ENCODE measurements at places on chromosomes 3 and 15. TPM values are rescaled to one million over a fixed set of nuclear protein-coding genes. Genes with fewer than 3 reads are reported as not detected.

DNA sequence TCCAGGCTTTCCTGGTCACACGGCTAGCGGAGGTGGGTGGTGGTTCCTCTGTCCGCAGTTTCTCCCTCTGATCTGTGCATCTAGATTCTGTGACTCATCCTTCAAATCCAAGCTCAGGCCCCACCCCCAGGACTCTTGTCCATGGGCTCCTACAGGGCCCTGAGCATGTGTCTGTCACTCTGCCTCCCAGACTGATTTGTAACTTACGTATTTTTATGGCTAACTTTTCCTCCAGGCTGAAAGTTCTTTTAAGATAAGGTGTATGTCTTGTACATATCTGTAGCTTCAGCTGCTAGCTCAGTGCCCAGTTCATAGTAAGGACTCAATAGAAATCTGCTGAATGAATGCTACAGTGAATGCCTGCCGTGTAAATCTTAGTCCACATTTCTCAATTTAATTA is 8.0 kb downstream of the ESYT3 start:
- DNase-seq, result no peak
- H3K27me3 ChIP-seq, result peaks cover 3% of the 10 kb centered on the region
- H3K4me1 ChIP-seq, result no peaks in the 10 kb centered on the region
- no peaks in the 10 kb centered on the region for H3K36me3 ChIP-seq
- H3K27ac ChIP-seq, result no peak overlapping the region

DNA sequence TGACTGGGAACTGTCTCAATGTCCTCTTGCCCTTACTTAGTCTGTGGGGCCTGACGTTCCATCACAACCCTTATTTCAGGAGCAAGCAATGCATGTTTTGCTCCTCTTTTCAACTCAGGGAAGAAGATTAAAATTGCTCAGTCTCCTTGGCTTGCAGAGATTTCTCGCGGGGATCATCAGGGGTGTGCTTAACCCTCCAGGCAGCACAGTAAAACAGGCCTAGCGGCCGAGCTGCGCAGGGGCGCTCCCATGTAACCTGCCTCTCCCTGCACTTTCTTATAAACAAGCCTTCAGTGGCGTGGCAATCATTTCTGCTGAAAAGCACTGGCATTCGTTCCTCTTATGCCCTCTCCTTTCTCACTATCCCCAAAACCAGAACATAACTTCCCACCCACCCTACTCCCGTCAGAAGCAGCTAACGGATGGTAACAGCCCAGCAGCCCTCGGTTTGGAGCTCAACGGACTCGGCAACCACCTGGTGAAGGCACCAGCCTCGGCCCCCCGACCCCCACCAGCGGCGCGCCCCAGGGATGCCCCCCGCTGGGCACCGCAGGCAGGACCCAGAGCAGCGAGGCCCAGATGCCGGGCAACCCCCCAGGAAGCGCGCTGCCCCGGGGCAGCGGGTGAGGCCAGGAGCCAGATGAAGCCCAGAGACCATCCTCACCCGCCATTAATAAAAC is 1.1 kb downstream of the MCF2L2 start:
- no peak overlapping the region for H3K27ac ChIP-seq
- H3K27me3 ChIP-seq, result no peaks in the 10 kb centered on the region
- no peak for DNase-seq
- H3K36me3 ChIP-seq, result no peaks in the 10 kb centered on the region

- no peak overlapping the region for H3K4me3 ChIP-seq
- H3K27ac ChIP-seq, result no peak overlapping the region
- peaks cover 21% of the 10 kb centered on the region for H3K36me3 ChIP-seq
- H3K27me3 ChIP-seq, result no peaks in the 10 kb centered on the region
- peaks cover 54% of the 10 kb centered on the region for H3K4me1 ChIP-seq
- no peak for DNase-seq
These were observed 37.2 kb downstream of the SLC6A6 start for GRCh38 chr3:14439501-14440167.

- peaks cover 16% of the 10 kb centered on the region for H3K27me3 ChIP-seq
- no peak for DNase-seq
- no peak overlapping the region for H3K27ac ChIP-seq
- H3K4me3 ChIP-seq, result no peak overlapping the region
- H3K4me1 ChIP-seq, result peaks cover 10% of the 10 kb centered on the region
- no peaks in the 10 kb centered on the region for H3K36me3 ChIP-seq
These were observed 39.4 kb downstream of the DNAJB8 start for GRCh38 chr3:128427175-128427857.

- H3K4me3 ChIP-seq, result no peak overlapping the region
- H3K36me3 ChIP-seq, result no peaks in the 10 kb centered on the region
These were observed 315.6 kb downstream of the SOX2 start for GRCh38 chr3:182027366-182027765.

- H3K27ac ChIP-seq, result no peak overlapping the region
- no peaks in the 10 kb centered on the region for H3K27me3 ChIP-seq
- H3K4me1 ChIP-seq, result no peaks in the 10 kb centered on the region
- no peak for DNase-seq
- H3K4me3 ChIP-seq, result no peak overlapping the region
These were observed 269.8 kb downstream of the THRB start for GRCh38 chr3:24224666-24225384.

DNA sequence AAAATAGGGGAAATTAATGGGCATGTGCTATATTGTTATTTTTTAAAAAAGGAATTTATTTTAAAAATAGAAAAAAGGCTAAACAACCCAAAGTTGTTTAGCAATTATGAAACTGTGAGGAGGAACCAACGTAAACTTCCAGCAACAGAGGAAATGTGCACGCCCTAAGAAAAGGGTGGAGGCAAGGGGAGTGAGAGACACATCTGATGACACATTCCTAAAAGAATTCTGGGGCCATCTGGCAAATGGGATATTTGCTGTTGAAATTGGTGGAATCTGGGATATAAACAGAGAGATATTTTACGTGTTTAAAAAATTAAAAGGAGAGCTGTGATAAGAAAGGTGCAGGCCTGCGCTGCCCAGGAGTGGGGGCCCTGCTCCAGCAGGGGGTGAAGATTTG is 50.8 kb upstream of the MUC13 start:
- peaks cover 4% of the 10 kb centered on the region for H3K4me1 ChIP-seq
- H3K27me3 ChIP-seq, result no peaks in the 10 kb centered on the region
- no peak overlapping the region for H3K4me3 ChIP-seq
- DNase-seq, result no peak

DNA sequence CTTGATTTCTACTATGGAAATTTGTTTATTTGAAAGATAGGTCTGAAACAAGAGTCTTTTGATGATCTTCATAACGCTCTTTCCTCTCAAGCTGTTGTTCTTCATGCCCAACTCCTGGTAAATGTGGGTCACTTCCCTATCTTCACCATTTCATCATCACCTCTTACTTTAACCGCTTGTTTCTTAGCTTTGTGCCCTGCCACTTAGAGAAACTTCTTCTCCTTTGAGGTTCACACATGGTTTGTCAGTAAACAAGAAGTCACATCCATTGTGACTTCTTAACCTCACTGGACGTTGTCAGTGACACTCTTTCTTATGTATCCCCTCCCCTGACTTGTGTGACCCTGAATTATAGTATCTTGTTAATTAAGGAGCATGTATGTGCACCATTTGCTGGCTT is 16.9 kb upstream of the P2RY13 start:
- no peaks in the 10 kb centered on the region for H3K4me1 ChIP-seq
- no peaks in the 10 kb centered on the region for H3K36me3 ChIP-seq

- H3K27me3 ChIP-seq, result no peaks in the 10 kb centered on the region
- H3K4me1 ChIP-seq, result no peaks in the 10 kb centered on the region
- H3K4me3 ChIP-seq, result no peak overlapping the region
- no peaks in the 10 kb centered on the region for H3K36me3 ChIP-seq
These were observed 93.8 kb downstream of the NSUN3 start for GRCh38 chr3:94156626-94157025.

GRCh38 chr15:75671730-75672602 is 24.3 kb downstream of the SNX33 start:
- no peaks in the 10 kb centered on the region for H3K4me1 ChIP-seq
- H3K4me3 ChIP-seq, result no peak overlapping the region
- H3K27ac ChIP-seq, result no peak overlapping the region
- no peaks in the 10 kb centered on the region for H3K27me3 ChIP-seq

DNA sequence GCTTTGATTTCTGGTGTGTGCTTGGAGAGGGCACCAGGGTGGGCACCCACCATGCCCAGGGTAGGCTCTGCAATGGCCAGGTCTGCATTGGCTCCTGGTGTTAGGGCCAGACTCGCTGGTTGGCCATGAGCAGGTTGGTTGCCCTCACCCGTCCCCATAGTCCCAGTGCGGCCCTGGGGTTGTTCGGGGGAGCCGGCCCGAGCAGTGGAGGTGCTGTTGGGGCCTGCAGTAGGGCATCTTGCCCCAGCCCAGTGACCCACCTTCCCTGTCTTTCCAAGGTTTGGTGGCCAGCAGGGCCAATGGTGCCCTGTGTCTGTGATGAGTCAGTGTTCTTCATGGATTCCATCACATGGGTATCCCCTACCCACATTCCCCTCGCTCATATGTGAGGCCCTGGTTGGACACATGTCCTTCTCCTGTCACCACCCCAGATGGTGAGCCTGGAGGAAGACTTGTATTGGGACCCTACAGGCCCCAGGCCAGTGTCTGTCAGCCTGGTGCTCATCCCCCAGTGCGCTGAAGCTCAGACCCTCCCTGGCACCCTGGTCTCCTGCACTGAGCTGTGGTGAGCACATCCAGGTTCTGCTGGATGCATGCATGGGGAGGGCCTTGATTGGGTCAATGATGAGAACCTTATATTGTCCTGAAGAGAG is 190.1 kb downstream of the UBE3A start:
- H3K27me3 ChIP-seq, result no peaks in the 10 kb centered on the region
- H3K4me3 ChIP-seq, result no peak overlapping the region
- peak; percentile 2 for DNase-seq
- H3K36me3 ChIP-seq, result no peaks in the 10 kb centered on the region
- no peaks in the 10 kb centered on the region for H3K4me1 ChIP-seq

DNA sequence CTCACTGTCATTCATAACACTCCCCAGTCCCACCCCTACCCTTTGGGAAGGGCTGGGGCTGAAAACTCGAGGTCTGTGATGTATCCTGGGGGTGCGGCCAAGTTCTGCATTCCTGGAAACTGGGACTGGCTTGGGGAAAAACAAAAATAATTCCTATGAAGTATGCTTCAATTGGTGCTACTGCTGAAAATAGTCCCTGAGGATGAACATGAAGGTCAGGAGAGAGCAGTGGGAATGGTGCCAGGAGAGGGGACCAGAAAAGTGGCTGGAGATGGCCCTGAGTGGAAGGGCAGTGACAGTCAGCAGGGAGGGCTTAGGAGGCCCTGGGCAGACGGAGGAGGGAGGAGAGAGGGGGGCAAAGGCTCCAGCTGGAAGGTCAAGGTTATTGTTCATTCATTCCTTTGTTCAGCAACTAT is 4.8 kb upstream of the ISLR start:
- no peaks in the 10 kb centered on the region for H3K36me3 ChIP-seq
- H3K4me1 ChIP-seq, result no peaks in the 10 kb centered on the region
- DNase-seq, result no peak
- no peak overlapping the region for H3K27ac ChIP-seq
- H3K4me3 ChIP-seq, result no peak overlapping the region

Gene NRG4
- not detected for total RNA-seq

Gene CCK
- not detected for total RNA-seq

Gene LPP
- 45.6 TPM for total RNA-seq

Gene ANKUB1
- not detected for total RNA-seq
